Right ventricle myocardium inferior (tissue), 1 donor: ENCODE measurements at places on chromosomes 16 and 17. TPM values are rescaled to one million over a fixed set of nuclear protein-coding genes. Genes with fewer than 3 reads are reported as not detected.

The HSD11B2 gene
- 0.81 TPM for total RNA-seq

GRCh38 chr17:46002311-46002972, 3.4 kb downstream of the STH start:
- peak; percentile 85 for DNase-seq

DNA sequence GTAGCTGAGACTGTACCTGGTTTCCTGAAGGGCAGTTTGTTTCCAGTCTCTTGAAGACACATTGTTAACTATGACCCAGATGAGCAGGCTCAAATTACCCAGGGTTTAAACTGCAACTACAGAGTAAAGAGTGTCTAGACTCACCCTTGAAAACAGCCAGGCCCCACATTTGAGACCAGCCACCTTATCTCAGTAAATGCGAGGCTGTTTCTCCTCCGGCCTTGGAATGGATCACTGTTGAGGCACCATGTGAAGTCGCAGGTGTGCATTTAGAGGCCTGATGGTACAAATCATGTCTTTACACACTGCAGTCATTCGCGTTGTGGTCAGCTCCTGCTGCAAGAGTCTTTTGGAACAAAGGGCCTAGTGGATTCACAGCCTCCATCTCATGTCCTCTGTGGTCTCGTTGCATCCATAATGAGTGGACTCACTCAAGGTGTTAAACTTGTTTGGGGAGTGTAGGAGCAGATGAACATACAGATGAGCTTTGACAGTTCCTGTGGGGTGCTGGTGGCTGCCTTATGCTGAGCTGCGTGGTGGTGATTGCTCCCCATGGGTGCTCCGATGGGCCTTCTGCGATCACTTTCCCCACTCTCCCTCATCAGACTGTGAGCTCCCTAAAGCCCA, 18.5 kb upstream of the N4BP1 start:
- DNase-seq = no peak

The RAB11FIP3 gene
- 23.3 TPM for total RNA-seq

GRCh38 chr16:2487903-2488531, 13.1 kb downstream of the TBC1D24 start:
- peak; percentile 43 for DNase-seq
